ENCODE measurements at places on chromosomes 11 and 22.

DNA sequence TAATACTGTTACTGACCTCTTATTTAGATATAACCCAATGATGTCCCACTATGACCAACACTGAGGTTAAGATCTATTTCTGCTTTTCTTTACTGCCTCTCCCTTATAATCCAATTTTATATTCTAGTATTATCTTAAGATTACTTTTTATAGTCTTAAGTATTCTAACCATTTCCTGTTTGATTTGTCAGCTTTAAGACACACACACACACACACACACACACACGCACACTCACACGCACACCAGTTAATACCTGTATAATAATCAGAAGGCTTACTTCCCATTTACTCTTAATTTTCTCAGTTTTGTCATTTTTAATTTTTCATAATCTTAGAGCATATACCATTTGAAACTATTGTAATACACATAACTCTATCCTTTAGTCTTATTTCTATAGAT, 226.0 kb upstream of the C11orf87 start:
- H3K4me1 ChIP-seq, result no peaks in the 10 kb centered on the region
- H3K27ac ChIP-seq, result no peak overlapping the region
- DNase-seq, result no peak

GRCh38 chr11:83174008-83174407, 17.1 kb downstream of the PCF11 start:
- DNase-seq, result no peak
- peaks cover 48% of the 10 kb centered on the region for H3K4me1 ChIP-seq
- H3K27me3 ChIP-seq, result no peaks in the 10 kb centered on the region
- H3K4me3 ChIP-seq, result no peak overlapping the region
- H3K27ac ChIP-seq, result no peak overlapping the region

GRCh38 chr11:131896978-131897615, 526.7 kb downstream of the NTM start:
- no peaks in the 10 kb centered on the region for H3K4me1 ChIP-seq
- no peaks in the 10 kb centered on the region for H3K36me3 ChIP-seq
- H3K27me3 ChIP-seq, result no peaks in the 10 kb centered on the region
- H3K27ac ChIP-seq, result no peak overlapping the region

DNA sequence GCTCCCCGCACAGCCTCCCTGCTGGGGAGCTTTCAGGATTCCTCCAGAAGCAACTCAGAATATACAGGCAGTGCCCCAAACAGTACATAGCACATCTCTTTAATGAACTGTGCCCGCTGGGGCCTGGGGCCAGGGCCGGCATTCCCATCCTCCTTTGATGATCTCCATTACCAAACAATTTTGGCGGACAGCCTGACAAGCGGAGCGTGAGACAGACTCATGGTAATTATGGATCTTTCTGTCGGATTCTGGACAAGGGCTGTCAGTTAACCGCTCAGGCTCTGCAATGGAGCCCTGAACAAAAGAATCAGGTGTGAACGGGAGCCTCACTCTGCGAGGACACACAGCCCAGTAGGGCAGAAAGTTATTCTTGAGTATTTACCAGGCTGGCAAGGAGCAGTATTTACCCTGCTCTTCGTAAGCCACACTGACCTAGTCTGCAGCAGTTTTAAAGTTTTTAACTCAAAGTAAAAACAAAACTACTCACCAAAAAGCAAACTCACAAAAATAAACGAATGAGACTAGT, 174.0 kb downstream of the TBC1D22A start:
- H3K36me3 ChIP-seq, result no peaks in the 10 kb centered on the region
- H3K27me3 ChIP-seq, result no peaks in the 10 kb centered on the region
- peaks cover 4% of the 10 kb centered on the region for H3K4me1 ChIP-seq
- H3K27ac ChIP-seq, result no peak overlapping the region
- DNase-seq, result peak; percentile 71

DNA sequence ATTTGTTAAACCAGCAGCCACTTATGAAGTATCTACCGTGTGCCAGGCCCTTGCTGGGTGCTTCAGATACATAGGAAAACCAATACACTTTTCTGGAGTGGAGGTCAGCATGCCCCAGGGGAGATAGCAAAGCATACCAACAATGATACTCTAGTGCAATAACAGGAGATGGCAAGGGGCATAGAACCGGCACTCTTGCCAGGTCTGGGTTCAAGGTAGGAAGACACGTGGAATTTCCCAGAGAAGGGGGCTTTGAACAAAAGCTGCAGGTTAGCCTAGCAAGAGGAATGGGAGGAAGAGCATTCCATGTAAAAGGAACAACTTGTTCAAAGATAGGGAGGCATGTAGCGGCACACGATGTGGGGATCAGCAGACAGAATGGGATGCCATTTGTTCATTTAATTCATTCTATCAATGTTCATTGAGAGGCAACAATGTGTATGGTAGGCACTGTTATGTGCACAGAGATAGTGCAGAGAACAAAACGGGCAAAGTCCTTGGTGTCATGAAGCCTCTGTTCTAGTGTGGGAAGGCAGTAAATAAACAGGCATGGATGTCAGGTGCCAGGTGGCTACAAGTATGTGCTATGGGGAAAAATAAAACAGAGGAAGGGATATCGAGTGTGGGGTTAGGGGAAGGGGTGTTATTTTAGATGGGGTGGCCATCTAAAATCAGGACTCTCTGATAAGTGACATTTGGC, 162.6 kb upstream of the E2F8 start:
- H3K4me1 ChIP-seq, result peaks cover 4% of the 10 kb centered on the region
- no peaks in the 10 kb centered on the region for H3K27me3 ChIP-seq
- no peak overlapping the region for H3K4me3 ChIP-seq
- DNase-seq, result no peak

DNA sequence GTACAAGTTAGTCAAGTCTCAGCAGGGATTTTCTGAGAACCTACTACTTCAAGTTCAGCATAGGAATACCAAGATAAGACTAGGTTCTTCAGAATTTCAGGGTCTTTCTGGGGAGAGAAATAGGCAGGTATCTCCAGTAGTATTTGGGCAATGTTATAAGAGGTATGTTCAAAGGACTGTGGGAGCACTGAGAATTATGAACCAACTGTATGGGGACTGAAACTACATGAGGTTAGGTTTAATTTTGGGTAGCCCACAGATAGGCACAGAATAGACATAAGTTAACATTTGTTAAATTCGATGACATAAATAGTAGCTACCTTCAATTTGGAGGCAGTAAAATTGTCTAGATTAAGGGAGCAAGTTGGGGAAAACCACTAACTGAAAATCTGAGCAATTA, 9.2 kb upstream of the GAB2 start:
- no peaks in the 10 kb centered on the region for H3K36me3 ChIP-seq
- H3K27me3 ChIP-seq, result no peaks in the 10 kb centered on the region
- no peak overlapping the region for H3K27ac ChIP-seq
- H3K4me3 ChIP-seq, result no peak overlapping the region
- DNase-seq, result no peak

DNA sequence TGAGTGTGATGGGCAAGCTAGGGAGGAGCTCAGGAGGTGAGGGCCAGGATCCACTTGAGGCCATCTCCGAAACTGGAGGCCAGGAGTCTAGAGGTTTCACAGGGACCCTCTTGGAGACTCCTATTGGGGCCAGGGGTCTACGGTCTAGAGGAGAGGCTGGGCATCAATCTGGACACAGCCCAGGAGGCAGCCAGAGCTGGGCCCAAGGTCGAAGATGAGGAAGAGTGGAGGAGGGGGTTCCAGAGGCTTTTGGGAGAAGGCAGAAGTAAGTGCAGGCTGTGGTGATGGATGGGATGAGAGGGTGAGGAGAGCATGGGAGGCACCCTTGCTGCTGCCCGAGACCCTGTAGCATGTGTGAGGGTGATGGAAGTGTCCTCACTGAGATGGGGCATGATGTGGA, 56.6 kb downstream of the LRRC32 start:
- peak overlapping the region; percentile 59 for H3K27ac ChIP-seq
- H3K4me1 ChIP-seq, result peaks cover 51% of the 10 kb centered on the region
- no peaks in the 10 kb centered on the region for H3K36me3 ChIP-seq
- H3K27me3 ChIP-seq, result no peaks in the 10 kb centered on the region

DNA sequence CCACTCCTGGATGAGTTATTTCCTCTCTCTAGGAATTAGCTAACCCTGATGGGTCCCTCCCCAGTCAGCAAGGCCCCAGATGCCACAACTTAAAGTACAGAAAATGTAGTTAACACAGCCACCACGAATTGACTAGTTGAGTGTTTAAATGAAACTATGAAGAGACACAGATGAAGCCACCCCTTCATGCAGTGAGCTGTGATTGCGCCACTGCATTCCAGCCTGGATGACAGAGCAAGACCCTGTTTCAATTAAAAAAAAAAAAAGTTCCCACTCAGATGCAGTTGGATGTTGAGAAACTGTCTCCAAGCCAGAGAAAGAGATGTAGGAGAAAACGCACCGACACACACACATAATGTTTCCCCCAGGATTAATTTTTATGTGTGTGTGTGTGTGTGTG, 53.3 kb downstream of the SCN3B start:
- no peak overlapping the region for H3K4me3 ChIP-seq
- no peak overlapping the region for H3K27ac ChIP-seq
- no peak for DNase-seq
- H3K27me3 ChIP-seq, result no peaks in the 10 kb centered on the region
- no peaks in the 10 kb centered on the region for H3K4me1 ChIP-seq

GRCh38 chr11:15683528-15683927, 568.8 kb downstream of the INSC start:
- no peaks in the 10 kb centered on the region for H3K27me3 ChIP-seq
- no peak overlapping the region for H3K4me3 ChIP-seq
- no peaks in the 10 kb centered on the region for H3K4me1 ChIP-seq
- no peaks in the 10 kb centered on the region for H3K36me3 ChIP-seq
- no peak for DNase-seq

DNA sequence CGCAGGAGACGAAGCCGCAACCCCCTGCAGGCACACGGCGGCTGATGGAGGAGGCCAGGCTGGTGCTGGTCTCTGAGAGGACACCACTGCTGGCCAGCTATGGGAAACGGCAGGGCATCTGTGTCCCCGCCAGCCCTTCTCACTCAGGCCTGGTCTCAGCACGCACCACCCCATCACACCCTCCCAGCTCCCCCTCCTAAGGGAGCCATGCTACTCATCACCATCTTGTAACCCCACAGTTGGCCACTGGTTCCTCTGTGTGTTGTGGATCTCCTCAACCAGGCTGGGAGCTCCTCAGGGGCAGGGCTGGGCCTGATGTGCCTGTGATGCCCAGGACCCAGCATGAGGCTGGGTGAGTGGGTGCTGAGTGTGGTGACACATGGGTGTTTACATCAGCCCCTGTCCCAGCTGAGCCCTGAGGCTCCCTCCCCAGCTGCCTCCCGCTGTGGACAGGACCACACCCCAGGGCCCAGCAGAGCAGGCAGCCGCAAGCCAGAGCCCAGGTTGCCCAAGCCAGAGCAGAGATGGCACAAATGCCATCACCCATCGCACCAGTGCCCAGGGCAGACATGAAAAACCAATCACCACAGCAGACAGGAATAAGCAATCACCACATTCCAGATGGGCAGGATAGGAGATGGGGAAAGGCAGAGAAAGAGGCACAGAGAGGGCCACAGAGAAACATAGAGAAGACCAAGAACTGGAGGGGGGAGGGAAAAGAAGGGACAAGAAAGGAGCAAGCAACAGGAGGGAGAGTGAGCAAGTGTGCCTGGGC, 8.2 kb downstream of the ARVCF start:
- H3K27ac ChIP-seq, result no peak overlapping the region
- no peaks in the 10 kb centered on the region for H3K36me3 ChIP-seq
- no peak overlapping the region for H3K4me3 ChIP-seq
- no peaks in the 10 kb centered on the region for H3K27me3 ChIP-seq
- H3K4me1 ChIP-seq, result no peaks in the 10 kb centered on the region

- no peak overlapping the region for H3K27ac ChIP-seq
- H3K4me1 ChIP-seq, result peaks cover 57% of the 10 kb centered on the region
These were observed 2.3 kb upstream of the ST3GAL4 start for GRCh38 chr11:126352934-126353801.

- H3K36me3 ChIP-seq, result no peaks in the 10 kb centered on the region
- H3K27me3 ChIP-seq, result no peaks in the 10 kb centered on the region
- H3K27ac ChIP-seq, result no peak overlapping the region
- H3K4me3 ChIP-seq, result no peak overlapping the region
- no peaks in the 10 kb centered on the region for H3K4me1 ChIP-seq
These were observed 567.9 kb downstream of the NTM start for GRCh38 chr11:131938351-131938751.
